ENCODE measurements at places on chromosomes 6 and 20.

- DNase-seq: no peak
Measured at GRCh38 chr6:93040375-93040774, 379.0 kb downstream of the EPHA7 start.

GRCh38 chr6:69366831-69367230 is 430.0 kb downstream of the LMBRD1 start:
- DNase-seq: no peak

DNA sequence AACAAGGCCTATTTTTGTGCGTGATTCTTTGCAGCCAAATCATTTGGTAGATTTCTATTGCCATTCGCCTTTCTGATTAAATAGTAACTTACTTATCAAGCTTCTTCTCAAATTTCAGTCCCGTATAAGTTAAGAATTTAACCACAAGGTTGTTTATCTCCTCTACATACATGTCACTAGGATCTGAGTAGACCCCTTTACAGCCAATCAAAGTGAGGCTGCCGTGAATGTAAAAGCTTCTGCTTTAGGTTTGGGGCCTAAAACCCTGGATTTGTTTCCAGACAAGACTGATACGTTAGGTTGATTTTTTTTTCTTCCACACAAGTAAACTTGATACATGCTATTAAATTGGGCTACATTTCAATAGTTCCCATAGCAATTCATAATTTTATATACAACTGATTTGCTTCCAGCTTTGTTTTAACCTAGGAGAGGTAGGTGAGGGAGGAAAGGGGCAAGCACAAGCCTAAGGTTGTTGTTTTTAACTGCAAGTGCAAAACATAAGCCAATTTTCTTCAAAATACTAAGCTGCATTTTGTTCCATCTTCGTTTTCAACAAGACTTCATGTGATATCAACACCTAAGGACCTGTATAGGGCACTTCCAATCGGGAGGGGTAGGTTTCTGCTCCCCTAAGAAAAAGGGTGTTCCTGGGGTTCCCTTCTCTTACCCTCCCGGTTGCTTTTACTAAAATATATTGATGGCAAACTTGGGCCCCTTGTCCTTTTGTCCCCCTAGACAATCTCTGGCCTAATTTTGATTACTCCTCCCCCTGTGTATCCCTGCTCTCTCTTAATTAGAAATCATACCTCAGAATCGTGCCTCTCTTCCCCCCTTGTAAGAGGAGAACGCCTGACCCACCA is 1.7 kb downstream of the RANBP9 start:
- DNase-seq: peak; percentile 30

DNA sequence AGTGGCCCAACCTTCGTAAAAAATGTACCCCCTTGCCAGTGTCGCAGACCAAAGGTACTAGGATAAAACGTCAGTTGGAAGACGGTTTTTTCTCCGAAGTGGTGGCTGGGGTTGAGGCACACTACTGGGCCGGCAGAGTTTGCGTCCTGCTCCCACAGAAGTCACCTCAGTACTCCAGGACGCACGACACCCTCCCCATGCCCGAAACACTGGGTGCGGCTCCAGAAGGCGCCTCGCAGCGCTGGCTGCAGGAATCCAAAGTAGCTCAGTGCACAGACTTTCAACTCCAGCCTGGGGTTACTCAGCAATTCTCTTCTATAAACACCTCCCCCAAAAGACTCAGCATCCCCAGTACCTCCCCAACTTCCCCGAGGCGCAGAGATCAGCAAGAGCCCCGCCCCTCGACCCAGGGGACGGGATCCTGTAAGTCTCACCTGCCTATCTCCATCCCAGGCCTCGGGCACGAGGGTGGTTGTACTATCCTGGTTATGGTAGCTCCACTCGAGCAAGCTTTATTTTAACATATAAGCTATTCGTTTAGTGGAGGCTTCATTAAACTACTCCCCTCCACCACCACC is 88.2 kb downstream of the ZFP64 start:
- DNase-seq: no peak

- DNase-seq: no peak
Measured at GRCh38 chr20:4829514-4830215, 108.0 kb downstream of the PRND start.

- DNase-seq: no peak
Measured at GRCh38 chr6:161168281-161168891, 105.5 kb downstream of the AGPAT4 start.

DNA sequence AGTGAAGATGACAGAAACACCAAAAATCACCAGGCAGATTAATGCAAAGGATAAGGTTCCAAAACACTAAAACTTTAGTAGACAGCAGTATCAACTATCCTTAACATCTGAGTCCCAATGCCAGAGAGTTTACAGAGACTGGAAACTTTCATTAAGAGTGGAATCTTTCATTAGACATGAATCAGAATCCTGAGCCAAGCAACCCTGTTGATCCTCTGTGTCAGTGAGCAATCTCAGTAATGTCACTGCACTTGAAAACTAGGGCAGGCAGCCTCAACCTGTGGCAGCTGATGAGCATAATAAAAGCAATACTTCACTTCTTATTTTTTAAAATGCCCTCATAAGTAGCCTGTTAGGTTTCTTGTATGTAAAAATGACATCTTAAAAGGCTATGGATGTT is 252.8 kb upstream of the PLN start:
- DNase-seq: no peak

DNA sequence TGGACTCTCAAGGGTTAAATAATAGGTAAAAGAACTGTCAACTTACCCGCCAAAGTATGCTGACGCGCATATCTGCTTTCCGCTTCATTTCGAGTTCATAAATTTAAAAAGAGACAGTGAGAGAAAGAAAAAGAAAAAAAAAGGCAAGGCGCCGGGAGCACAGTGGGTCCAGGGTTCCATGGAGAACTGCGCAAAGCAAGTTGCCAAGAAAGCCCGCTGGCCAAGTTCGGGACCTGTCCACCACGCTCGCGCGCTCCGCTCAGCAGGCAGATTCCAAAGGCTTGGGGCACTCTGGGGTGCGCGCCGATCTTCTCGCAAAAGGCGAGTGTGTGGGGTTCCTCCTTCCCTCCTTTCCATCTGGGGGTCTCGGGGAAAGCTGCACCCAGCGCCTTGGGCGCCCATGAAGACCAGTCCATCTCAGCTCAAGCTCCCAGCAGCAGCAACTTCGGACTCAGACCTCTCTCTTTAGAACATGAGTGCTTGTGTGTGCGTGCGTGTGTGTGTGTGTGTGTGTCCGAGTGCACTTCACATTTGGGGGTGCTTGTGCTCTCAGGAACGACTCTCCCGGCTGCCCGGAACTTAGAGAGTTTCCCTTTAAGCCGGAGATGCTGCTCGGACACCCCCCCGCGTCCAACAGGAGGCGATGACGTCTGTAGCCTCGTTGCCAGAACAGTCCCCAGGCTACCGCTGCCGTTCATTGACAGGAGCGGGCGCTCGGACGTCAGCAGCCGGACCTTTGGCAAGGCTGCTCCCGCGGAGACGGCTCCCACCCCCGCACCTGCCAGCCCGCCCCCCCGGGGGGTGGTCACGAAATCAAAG is 180.0 kb downstream of the TBXT start:
- DNase-seq: peak; percentile 84

DNA sequence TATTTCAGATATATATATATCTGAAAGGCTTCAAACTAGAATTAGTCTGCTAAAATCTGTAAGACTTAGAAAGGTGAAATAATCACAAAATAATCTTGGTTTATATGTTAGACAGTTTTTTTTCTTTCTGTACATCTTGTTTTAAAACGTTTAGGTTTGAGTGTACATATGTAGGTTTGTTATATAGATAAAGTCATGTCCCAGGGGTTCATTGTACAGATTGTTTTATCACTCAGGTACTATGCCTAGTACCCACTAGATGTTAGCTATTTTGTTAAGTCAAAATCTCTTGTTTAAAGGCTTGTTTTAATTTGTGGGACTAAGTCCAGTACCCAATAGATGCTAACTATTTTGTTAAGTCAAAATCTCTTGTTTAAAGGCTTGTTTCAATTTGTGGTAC is 1339.0 kb upstream of the CITED2 start:
- DNase-seq: no peak

DNA sequence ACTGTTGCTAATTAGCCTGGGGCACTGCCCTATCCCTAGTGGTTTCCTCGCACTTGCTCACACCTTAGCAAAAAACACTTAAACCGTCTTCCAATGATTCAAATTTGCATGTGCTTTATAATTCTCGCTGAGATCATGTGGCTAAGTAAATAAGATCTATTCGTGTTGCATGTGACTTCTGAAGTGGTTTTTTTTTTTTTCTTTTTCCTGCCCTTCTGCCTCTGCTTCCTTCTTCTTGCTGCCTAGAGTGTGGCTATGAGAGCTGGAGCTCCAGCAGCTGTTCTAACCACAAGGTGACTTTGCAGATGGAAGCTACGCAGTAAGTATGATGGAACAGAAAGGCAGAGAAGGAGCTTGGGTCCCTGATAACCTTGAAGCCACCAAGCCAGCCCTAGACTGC is 36.5 kb downstream of the SULF2 start:
- DNase-seq: no peak

GRCh38 chr6:16624636-16625290 is 136.5 kb downstream of the ATXN1 start:
- DNase-seq: no peak

DNA sequence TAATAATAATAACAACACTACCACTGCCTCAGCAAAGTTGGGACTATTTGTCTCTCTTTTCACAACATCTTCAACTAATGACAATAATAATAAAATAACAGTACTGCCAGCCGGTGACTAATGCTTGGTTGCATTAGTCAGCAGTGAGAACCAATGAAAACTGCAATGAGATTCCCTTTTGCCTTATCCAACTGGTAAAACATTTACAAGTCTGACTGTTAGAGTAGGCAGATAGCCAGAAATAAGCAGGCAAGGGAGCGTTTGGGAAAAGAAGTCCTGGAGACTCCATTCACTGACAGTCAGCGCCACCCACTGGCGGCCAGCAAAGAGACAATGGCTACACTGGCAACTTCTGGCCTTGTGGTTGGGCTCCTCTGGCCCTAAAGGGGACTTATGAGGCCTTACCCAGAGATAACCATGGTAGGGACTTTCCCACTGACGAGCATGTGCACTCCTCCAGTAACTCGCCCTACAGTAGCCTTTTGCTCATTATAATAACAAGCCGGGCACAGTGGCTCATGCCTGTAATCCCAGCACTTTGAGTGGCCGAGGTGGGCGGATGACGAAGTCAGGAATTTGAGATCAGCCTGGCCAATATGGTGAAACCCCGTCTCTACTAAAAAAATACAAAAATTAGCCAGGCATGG is 3.4 kb upstream of the NSFL1C start:
- DNase-seq: peak; percentile 31

- DNase-seq: no peak
Measured at GRCh38 chr20:13219327-13220193, 1.5 kb upstream of the ISM1 start.

GRCh38 chr20:39259010-39259803 is 297.1 kb downstream of the DHX35 start:
- no peak for DNase-seq

- no peak for DNase-seq
Measured at GRCh38 chr6:90021711-90022110, 127.4 kb downstream of the GJA10 start.

DNA sequence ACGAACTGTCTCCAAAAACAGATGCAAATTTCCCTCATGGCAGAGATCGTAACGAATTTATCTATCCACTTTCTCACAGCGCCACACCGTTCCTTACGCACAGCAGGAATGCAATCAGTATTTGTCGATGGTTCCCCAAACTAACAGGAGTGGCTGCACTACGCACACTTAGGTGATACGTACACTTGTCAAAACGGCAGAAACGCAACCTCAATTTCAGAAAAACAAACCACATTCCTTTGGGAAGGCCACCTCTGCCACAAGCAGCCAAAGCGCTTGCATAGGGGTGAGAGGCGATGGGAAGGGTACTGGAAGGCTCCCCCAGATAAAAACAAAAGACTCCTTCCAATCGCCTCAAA is 638 bp downstream of the MDN1 start:
- no peak for DNase-seq

DNA sequence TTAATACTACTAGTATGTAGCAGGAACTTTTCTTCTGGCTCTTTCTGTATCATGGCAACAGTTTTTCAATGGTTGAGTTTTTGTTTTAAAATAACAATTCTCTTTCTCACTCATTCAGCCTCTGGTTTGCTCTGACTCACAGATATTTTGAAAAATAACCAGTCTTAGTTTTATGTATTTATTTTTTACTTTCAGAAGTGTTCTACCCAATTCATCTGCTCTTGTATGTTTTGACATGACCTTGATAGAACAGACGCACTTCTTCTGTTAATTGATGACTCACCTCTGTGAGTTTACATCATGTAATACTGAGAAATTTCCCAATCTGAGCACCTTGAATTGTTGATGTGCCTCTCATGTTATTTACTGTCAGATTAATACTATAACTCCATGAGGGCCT is 178.9 kb downstream of the SASH1 start:
- DNase-seq: no peak

DNA sequence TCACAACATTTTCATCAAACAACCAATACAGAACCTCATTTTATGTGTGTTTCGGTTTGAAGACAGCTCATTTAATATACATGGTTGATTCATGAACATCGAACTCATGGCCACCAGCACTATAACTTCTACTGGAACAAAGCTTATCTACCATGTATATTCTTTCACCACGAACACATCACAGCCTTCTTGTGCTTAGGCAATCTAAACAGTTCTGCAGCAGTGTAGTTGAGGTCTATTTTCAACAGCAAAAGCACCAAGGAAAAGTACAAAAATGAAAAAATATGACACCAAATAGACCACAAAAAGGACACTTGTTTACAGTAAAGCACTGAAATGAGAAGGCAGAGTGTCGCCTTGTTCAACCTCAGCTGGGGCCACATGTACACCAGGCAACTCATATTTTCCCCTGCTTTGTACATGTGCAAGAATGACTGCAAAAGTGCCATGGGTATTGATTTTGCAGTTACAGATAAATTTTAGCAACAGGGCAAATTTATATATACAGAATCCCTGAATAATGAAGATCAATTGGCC is 25.8 kb upstream of the KCNK5 start:
- no peak for DNase-seq

DNA sequence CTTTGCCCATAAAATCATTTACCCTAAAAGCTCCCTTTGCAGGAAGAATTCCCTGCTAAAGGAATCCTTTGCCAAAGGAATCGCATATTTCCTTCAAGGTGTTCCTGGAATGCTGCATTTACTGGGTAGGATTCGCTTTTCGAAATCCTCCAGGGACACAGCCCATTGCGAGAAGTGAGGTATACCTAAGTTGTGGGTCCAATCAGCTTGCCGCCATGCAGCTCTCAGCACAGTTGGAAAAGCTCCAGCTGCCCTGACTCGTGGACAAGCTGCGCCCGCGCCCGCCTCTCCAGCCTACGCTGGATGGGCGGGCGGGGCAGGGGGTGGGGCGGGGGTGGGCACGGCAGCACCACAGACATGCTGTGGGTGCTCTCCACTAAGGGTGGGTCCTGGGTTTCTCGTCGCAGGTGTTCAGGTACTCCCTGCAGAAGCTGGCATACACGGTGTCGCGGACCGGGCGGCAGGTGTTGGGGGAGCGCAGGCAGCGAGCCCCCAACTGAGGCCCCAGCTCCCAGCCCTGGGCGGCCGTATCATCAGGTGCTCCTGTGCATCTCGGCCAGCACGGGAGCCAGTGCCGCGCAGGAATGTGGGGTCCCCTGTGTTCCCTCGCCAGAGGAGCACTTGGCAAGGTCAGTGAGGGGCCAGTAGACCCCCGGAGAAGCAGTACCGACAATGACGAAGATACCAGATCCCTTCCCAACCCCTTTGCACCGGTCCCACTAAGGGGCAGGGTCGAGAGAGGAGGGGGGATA is 1.4 kb downstream of the NNAT start:
- no peak for DNase-seq

- DNase-seq: no peak
Measured at GRCh38 chr6:131572686-131573415, at the start of gene ARG1. ARG1 (plus strand) TSS chr6:131573226; CDS start chr6:131573283, 57 bp downstream.

GRCh38 chr6:40806256-40806864 is 219.2 kb upstream of the LRFN2 start:
- no peak for DNase-seq
